ENCODE measurements at places on chromosomes 12 and 14.

GRCh38 chr14:69460093-69460701 lies 24.3 kb upstream of the PLEKHD1 start:
- DNase-seq: peak; percentile 82

GRCh38 chr12:92467886-92468285 lies 234.9 kb upstream of the PLEKHG7 start:
- no peak for DNase-seq

GRCh38 chr12:24302708-24303107 lies 353.2 kb upstream of the SOX5 start:
- DNase-seq: no peak

DNA sequence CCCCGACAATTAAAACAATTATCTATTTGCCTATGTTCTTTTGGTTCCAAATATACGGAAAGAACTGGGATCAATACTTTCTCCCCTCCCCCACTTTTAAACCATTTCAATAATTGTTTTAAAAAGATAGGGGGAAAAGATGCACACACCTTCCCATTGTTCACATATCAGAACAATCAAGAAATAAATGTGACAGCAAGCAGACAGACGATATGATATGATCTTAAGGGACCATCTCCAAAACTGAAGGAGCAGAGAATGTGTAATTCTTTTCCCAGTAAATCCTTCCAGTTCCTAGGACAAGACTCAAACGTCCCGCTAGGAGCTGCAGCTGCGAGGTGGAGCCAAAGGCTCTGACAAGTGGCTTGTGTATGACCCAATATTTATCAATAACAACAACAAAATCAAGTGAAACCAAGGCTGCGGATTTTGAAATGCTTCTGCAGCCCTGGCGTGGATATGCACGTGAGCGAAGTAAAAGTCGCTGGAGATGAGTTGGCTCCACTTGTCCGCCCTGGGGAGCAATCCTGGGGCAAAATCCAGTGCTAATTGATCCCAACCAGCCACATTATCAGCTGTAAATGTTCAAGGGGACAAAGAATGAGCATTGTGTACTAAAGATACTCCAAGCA lies 8.2 kb upstream of the FOXG1 start:
- no peak for DNase-seq

DNA sequence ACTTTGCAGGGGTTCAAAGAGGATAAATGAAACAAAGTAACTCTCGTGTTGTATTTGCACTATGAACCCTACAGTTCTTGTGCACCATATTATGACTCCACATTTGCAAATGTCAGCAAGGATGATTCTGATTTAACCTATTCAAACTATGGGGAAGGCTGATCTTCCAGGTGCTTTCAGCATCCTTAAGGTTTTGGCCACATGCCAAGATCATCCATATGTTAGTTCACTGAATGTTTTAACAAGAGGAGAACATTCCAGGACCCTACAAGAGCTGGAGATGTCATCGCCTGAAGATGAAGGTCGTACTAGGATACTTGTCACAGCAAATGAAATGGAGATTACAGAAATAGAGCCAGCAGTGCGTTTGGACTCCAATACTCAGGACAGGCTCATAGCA lies 114.2 kb downstream of the DHRS2 start:
- no peak for DNase-seq

DNA sequence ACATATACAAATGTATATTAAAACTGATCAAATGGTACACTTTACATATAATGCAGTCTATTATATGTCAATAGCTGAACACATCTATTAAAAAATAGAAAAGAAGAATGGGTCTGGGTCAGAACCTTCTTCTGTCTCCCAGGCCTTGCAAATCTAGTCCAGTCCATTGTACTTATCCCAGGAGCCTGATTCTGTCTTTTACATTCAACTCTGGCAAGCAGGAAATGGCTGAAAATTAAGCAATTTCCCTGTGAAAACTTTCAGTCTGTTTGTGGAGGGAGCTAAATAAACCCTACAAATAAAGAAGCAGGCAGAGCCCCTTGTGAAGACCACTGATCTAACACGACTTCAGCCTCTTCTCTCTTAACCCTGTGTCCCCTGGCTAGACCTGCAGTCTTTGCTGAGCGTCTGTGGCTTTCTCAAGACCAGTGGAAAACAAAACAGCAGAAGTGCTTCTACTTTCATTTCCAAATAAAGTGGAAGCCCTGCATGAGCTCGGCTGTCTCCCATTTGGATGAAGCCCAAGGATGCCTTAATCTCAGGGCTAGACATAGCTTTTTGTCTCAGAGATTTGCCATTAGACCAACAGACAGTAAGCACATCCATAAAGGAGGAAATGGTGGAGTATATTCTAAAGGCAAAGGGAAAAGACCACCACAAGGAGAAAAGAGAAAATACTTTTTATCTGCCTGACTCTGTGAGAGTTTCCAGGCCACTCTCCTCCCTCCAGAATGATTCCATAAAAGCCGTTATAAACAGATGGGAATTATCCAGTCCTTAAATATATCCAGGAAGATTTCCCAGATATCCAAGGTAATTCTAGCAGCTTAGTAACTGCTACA lies 48.2 kb downstream of the CRACR2A start:
- DNase-seq: no peak

- peak; percentile 57 for DNase-seq
Observed at GRCh38 chr14:33564774-33565630, 385.9 kb downstream of the EGLN3 start.

DNA sequence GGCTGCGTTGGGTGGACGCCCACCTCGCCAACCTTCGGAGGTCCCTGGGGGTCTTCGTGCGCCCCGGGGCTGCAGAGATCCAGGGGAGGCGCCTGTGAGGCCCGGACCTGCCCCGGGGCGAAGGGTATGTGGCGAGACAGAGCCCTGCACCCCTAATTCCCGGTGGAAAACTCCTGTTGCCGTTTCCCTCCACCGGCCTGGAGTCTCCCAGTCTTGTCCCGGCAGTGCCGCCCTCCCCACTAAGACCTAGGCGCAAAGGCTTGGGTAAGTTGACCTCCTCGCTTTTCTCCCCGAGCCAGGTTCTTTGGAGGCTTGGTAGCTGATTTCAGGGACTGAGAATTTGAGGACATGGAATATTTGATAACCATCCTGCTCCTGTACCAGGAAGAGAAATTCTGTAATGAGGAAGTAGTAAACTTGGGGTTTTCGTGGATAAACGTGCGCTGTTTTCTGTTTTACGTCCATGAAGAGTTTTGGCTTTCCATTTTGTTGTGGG lies 530 bp downstream of the APAF1 start:
- peak; percentile 33 for DNase-seq

Measured in ACHN (cell line).